SK-N-SH (cell line): ENCODE measurements at places on chromosomes 6 and 20.

DNA sequence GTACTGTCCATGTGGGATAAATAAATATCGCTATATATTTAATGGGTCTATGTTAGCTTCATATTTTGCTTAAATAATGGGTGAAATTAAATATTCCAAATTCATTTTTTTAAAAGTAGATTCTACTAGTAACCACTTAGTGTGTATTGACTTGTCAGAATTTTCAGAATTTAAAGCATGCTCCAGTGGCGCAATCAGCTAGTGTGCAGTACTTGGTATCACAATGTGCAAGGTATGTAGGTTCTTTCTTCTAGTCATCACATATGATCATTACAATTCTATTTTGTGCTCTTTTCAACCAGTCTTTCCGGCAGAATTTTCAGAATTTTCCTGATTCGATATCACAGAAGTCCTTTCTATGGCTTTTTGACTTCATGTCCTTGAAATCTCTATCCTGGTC lies 32.6 kb downstream of the PDE7B start:
- H3K4me3 ChIP-seq = no peak overlapping the region
- DNase-seq = no peak

DNA sequence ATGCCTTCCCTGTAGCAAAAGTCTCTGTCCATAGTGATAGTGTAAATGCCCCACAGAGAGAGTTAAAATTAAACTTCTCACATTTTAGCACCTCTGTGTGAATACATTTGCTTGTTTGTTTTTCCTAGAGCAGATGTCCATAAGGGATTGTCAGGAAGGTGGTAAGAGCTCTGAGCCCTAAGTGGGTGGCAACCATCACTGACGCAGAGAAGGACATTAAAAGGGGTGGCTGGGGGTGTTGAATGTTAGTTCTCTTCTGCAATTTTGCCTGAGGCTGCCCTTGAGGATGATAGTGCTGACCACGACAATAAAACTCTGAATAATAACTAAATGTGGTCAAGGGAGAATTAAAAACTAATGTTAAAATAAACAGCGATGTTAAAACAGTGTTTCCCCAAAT lies 174.3 kb upstream of the ID4 start:
- no peaks in the 10 kb centered on the region; the same call in 1 of the 2 replicates for H3K4me1 ChIP-seq
- H3K27me3 ChIP-seq = no peaks in the 10 kb centered on the region
- H3K36me3 ChIP-seq = no peaks in the 10 kb centered on the region
- H3K27ac ChIP-seq = no peak overlapping the region
- no peak overlapping the region for H3K4me3 ChIP-seq

GRCh38 chr6:16397623-16398022 lies 159.2 kb downstream of the GMPR start:
- H3K4me1 ChIP-seq = peaks cover 13% of the 10 kb centered on the region; the same call in 1 of the 2 replicates
- no peaks in the 10 kb centered on the region for H3K27me3 ChIP-seq
- DNase-seq = no peak
- H3K27ac ChIP-seq = peak overlapping the region; percentile 82

GRCh38 chr20:59374261-59374660 lies 73.8 kb downstream of the EDN3 start:
- DNase-seq = no peak
- no peaks in the 10 kb centered on the region for H3K4me1 ChIP-seq
- H3K4me3 ChIP-seq = no peak overlapping the region
- no peaks in the 10 kb centered on the region for H3K36me3 ChIP-seq

- H3K4me3 ChIP-seq = no peak overlapping the region
- peaks cover 50% of the 10 kb centered on the region for H3K27me3 ChIP-seq
- H3K4me1 ChIP-seq = no peaks in the 10 kb centered on the region
These were observed 2.2 kb downstream of the NKX2-4 start for GRCh38 chr20:21395051-21395665.

DNA sequence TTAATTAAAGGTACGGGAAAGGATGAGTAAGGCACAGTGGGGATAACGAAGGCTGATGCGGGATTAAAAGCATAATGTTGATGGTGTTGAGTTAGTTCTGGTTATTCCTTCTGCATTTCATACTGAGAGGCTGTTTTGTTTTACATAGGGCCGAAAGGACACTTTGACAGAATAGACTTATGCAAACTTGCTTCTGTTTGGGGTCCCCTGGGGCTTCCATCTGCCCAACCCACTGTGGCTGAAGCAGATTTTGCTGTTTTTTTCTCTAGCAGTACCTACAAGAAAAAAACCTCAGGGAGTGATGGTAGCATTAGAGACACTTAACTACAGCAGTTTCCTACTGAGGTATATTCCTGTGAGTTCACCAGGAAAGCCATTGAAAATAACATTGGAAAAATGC lies 136.1 kb upstream of the SUPT3H start:
- no peaks in the 10 kb centered on the region for H3K27me3 ChIP-seq
- DNase-seq = no peak
- peaks cover 6% of the 10 kb centered on the region for H3K36me3 ChIP-seq
- no peak overlapping the region for H3K27ac ChIP-seq
